ENCODE measurements at places on chromosomes 1 and 21. TPM values are rescaled to one million over a fixed set of nuclear protein-coding genes. Genes with fewer than 3 reads are reported as not detected.

GRCh38 chr1:62213075-62213914 lies 18.6 kb downstream of the L1TD1 start:
- DNase-seq = no peak

GRCh38 chr1:35708441-35708921 lies 10.2 kb downstream of the C1orf216 start:
- DNase-seq = no peak

DNA sequence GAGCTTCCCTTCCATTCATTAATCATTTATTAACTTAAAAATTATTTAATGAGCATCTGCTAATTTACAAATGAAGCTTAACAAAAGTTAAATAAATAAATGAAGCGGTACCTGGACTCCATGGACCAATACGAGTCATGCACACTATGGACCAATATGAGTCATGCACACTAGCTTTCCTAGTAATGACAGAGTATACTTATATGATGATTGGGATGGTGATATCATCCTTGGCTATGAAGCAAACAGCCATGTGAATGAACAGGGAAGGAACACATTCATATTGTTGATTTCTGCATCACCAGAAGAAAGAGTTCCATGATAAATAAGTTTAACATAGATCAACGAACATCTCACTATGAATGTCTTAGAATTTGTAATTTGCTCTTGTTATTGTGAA lies 109.9 kb downstream of the SPAG17 start:
- no peak for DNase-seq

- DNase-seq = no peak
These were observed 111.3 kb upstream of the SAMSN1 start for GRCh38 chr21:14657241-14658008.

GRCh38 chr1:223198628-223198965 lies 55.5 kb upstream of the TLR5 start:
- no peak for DNase-seq

DNA sequence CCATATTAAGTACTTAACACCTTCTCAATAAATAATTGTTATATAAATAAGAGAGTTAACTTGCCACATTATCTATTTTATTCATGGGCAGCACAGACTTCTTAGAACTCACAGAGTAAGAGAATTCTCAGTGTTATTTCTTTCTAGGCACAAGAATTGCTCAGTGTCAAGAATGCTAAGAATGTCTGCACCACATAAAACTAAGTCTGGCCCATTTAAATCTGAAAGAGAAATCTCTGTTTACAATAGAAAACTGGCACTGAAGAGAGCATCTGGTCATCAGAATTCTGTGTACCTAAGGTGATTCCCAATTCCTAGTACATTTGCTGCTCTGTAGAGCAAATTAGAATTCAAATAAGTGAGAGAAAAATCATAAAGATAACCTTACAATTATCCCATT lies 3.8 kb downstream of the OR10K2 start:
- no peak for DNase-seq

GRCh38 chr1:95058974-95059373 lies 13.8 kb downstream of the ALG14 start:
- DNase-seq = no peak

GRCh38 chr1:177984136-177984525 lies 14.3 kb upstream of the SEC16B start:
- DNase-seq = peak; percentile 83

GRCh38 chr1:20035114-20035513 lies 34.9 kb upstream of the PLA2G5 start:
- DNase-seq = no peak

The LCE5A gene
- total RNA-seq = not detected

The SRSF10 gene
- total RNA-seq = 91.1 TPM

The ATP13A2 gene
- total RNA-seq = 36.7 TPM

The MARK1 gene
- total RNA-seq = 15.7 TPM

The SFT2D2 gene
- total RNA-seq = 94.6 TPM

Data from aorta (tissue), 5 donors.